ENCODE measurements at places on chromosomes 6 and 20.

DNA sequence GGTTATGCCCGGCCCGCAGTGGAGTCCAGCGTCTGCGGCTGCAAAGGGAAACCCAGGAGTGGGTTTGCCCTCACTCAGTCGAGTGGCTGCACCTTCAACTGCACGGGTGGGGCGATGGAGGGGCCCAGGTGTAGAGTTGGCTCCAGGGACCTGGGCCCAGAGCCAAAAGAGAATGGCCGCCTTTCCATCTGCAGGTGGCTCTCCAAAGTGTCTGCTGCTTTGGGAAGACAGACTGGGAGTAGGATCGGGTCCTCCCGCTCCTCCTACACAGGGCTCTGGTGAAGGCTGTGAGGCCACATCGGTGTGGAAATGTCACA is 80.1 kb downstream of the PTPN1 start:
- DNase-seq = no peak

DNA sequence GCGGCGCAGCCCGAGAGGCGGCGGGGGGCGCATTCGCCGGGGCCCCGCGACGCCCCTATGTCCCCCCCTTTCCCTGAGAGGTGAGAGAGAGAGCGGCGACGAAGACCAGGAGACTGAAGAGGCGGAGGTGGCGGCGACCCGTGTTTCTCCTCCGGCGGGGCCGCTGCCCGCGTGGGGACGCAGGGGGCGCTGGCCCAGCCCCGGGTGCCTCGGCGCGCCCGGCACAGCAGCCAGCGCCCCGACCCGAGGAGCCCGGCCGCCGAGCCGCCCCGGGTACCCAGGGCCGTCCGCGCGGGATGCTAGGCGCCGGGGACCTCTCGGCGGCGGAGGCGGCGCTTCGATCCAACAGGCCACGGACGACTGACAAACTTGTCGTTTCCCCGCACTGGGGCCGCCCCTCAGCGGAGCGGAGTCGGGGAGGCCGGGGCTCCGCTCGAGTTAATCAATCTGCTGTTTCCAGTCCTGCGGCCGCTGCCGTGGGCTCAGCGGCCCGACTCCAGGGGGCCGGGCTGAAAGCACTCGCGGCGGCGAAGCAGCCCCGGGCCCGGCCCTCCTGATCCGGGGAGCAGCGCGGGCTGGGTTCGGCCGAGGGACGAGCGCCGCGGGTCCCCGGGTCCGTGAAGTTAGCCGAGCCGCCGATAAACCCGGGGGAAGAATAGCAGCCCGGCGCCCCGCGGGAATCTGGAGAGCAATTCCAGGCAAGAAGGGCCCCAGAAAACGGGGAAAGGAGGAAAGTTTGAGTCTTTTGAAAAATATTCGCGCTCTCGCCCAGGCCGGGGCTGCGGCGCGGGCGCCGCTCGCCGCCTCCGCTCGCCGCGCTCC is 631 bp downstream of the MDGA1 start:
- DNase-seq = no peak

DNA sequence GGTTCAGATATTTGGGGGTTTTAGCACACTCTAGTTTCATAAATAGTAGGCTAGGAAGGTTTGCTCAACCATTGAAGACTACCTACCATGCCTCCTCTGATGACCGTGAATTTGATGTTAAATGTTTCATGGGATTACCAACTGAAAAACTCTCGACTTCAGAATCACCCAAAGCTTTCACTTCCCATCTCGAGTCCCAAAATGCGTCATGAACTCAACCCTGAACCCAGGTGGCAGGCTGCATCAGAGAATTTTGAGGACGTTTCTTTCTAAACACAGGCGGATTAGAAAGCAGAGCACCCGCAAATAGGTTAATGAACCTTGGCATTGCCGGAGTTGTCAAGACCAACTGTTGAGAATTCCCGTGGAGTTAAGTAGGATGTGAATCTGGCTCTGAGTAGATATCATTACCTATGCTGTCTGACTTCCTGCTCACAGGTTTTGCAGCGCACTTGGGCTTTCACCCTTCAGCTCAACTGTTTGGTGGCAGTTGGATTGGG is 98.4 kb upstream of the ADTRP start:
- no peak for DNase-seq

DNA sequence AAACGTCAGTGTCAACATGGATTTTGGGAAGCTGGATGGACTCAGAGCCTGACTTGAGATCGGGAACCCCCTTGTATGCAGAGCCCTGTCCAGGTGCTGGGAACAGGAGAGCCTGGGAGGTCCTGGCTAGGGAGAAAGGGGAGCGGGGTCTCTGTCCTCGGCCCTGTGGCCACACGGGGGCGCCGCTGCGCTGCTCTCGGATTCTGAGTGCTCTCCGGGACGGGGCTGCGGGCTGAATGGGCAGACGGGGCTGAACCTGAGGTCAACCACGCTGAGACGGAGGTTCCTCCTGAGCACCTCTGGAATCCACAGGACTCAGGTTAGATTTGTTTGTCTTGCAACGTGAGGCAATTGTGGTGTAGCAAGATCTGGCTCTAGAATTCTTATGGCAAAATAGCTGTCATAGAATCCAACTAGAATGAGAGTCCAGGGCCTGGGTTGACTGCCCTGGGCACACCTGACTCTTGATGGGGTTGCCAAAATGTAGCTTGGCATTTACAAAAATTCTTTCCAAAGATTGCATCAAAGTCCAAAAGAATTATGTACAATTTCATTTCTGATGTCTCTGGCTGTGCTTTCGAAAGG is 20.6 kb upstream of the HLA-F start:
- no peak for DNase-seq

DNA sequence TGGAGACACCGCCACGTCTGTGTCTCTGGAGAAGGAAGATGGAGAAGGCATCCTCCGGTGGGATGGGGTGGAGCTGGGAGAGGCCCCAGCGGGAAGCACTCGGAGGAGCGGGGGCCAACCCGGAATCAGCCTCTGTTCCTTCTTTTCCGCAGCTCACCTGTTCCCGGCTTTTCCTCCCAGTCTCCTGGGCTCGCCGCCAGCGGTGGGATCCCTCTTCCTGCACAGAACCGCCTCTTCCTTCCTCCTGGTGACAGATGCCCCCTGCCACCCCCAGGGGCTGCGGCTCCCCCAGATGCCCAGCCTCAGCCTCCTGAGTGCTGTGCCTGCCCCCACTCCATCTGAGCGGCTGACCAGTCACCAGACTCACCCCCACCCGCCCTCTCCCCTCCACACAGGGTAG is 23.3 kb downstream of the RAMACL start:
- DNase-seq = no peak

GRCh38 chr6:151475653-151476523 is 17.9 kb upstream of the CCDC170 start:
- DNase-seq = no peak

GRCh38 chr6:10396785-10397184 is 18.1 kb downstream of the TFAP2A start:
- DNase-seq = no peak

- no peak for DNase-seq
These were observed 76.8 kb downstream of the SASH1 start for GRCh38 chr6:148419430-148419829.

DNA sequence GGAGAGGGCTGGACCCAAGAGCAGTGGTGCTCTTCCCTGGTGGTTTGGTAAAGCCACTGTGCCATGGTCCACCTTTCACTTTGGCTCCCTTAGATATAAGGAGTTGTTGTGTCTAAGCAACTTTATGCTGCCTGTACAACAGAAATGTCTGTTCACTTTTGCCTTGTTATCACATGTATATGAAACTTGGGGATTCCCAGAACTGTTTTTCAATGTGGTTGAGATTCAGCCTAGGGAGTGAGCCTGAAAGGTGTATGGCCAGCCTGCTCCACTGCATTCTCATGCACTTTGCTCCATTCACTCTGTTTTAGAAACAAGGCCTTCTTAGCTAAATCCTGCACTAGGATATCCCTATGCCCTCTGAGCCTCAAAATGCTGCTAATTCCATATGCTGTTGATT is 234.5 kb upstream of the THEMIS start:
- DNase-seq = no peak

GRCh38 chr6:3345836-3346235 is 87.1 kb downstream of the PSMG4 start:
- no peak for DNase-seq

- no peak for DNase-seq
These were observed 7.6 kb downstream of the CD93 start for GRCh38 chr20:23078351-23079015.

DNA sequence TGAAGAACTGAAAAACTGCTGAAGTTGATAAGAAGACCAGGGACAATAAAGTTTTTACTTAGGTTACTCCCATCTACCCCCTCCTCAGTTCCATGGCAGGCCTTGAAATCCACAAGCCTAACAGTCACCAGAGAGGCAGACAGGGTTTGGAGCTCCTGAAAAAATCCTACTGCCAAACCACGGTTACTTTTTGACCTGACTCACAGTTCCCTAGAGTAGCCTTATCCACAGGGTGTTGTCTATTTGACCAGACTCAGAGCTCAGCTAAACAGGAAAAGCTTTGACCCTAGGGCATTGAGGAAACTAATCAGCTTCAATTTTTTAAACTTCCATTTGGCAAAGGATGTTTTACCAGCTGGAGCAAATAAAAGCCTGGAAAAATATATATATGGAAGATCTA is 257.7 kb upstream of the NT5E start:
- no peak for DNase-seq

DNA sequence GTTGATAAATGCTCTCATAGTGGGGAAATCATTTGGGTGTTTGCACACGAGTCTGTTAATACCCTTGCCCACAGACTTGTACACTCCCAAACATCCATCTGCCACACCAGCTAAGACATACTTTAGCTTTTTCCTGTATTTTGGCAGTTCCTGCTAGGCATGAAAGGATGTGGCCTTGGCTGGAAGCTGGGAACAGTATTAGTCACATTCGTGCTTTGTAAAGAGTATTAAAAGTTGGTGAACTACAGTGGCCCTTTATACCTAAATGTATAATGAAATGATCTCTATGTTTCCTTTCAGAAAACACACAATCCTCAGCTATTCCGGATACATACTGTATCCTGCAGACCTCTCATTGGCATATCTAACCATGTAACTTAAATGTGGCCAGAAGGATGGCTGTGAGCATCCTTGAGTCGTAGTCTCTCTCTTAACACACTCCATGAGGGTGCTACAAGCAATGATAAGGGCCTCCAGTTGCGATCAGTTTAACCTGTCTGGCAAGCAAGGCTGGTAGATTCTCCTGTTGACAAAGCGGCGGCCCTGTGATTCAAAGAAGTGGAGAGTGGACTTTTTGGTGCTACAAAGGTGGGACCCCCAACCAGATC is 1.5 kb downstream of the LEMD2 start:
- no peak for DNase-seq

DNA sequence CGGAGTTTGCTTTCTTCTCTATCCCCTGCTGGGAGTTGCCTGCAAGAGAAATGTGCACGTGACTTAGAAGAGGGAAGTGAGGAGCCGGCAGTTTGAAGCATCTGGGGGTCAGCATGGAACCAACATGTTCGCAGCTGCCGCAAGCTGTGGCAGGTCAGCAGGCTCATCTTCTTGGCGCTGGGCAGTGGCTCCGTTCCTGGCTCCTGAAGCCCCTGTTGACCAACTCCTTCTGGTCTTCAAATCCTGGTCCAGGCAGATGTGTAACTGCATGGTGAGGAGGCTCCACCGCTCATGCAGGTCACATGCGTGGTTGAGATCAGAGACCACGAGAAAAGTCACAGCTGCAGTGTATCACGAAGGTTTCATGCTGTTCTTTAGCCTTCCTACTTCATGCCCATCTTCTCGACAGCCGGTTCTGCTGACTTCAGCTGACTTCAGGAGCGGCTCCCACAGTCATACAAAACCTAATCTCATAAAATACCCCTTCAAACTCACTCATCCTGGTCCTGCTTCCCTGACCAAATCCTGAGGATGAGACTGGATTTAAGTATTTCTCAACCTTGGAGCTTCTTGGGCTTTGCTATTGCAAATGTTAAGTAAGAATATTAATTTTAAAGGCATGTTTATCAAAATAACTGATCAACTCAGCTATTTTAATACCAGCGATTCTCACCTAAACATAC is 44.9 kb upstream of the BCAS1 start:
- DNase-seq = no peak

DNA sequence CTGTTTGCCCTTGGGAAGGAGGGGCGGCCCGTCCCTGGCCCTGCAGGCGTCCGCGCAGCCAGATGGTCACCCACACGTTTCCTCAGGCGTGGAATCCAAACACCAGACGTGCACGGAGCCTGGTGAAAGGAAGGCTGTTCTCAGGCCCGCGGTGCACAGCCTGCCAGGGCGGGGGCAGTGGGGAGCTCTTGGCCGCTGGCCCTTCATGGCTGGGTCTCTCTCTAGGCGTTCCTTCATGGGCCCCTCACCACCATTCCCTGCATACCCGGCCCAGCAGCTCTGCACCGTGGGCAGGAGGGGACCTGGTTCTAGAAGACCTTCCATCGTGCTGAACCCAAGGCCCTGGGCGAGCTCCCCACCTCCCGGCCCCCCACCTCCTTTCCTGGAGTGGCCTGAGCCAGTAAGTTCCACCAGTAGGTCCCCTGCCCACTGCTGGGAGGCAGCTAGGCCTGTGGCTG is 30.4 kb upstream of the SMOC2 start:
- no peak for DNase-seq

DNA sequence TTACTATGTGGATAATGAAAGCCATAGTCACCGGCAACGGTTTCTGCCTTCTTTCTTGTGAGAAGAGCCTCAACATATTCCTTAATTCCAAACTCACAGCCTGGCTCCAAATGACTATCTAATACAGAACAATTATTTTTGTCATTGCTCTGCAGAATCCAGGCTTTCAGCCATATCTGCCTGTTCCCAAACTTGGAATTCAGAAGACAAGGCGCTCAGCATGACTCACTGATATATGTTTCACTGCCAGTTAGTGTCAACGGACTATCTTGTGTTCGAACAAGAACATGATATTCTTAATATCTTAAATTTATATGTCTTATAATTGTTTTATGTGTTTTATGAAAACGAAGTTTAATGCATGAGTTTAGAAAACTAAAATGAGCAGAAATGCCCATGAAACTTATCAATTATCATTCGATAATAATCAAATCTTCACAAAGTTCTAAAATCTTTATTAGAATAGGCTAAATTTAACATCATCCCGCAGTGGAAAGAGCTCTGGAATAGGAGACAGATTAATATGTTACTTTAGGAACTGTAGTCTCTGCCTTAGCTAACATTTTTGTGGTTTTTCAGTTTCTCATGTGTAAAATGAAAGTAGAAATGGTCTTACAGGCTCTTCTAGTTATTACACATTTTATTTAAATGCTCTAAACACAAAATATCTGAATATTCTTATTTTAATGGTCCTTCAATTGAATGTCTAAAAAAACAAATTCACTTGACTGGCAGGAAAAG is 669.3 kb upstream of the GJE1 start:
- no peak for DNase-seq

DNA sequence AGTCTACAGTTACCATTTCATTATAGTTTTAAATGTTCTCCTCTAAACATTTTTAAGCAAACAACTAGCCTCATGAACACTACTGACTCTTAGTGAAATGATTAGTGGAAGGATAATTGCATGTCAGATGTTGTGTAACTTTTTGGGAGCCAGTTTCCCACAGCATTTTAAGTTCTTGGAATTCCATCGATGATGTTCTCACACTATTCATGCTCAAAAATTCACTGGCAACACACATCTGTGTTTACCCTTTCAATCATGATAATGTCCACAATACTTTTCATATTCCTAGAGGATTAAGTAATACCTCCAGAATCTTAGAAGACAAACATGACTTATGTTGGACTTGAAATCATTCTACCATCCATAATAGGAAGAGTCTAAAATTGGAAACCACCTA is 678.1 kb upstream of the ID4 start:
- no peak for DNase-seq
